Neural progenitor cell (in vitro differentiated cells): ENCODE measurements at places on chromosomes 3 and 15.

GRCh38 chr3:22121068-22121701 lies 370.2 kb upstream of the ZNF385D start:
- no peak overlapping the region for H3K27ac ChIP-seq
- peak; percentile 27 for DNase-seq
- no peaks in the 10 kb centered on the region for H3K27me3 ChIP-seq
- no peak overlapping the region for H3K4me3 ChIP-seq

GRCh38 chr3:33879540-33879939 lies 81.1 kb downstream of the PDCD6IP start:
- no peak overlapping the region for H3K4me3 ChIP-seq
- H3K27ac ChIP-seq, result no peak overlapping the region
- H3K36me3 ChIP-seq, result no peaks in the 10 kb centered on the region
- H3K27me3 ChIP-seq, result no peaks in the 10 kb centered on the region

- H3K4me3 ChIP-seq, result no peak overlapping the region
- H3K36me3 ChIP-seq, result no peaks in the 10 kb centered on the region
- peaks cover 9% of the 10 kb centered on the region for H3K4me1 ChIP-seq
- H3K27ac ChIP-seq, result peak overlapping the region; percentile 50
Observed at GRCh38 chr3:111418391-111418790, 123.6 kb upstream of the CD96 start.

GRCh38 chr15:27725731-27726130 lies 373.4 kb downstream of the OCA2 start:
- no peaks in the 10 kb centered on the region for H3K27me3 ChIP-seq
- H3K36me3 ChIP-seq, result no peaks in the 10 kb centered on the region
- no peak for DNase-seq
- H3K27ac ChIP-seq, result no peak overlapping the region
- peaks cover 22% of the 10 kb centered on the region for H3K4me1 ChIP-seq

- no peaks in the 10 kb centered on the region for H3K27me3 ChIP-seq
- no peaks in the 10 kb centered on the region for H3K4me1 ChIP-seq
- no peak overlapping the region for H3K4me3 ChIP-seq
- no peaks in the 10 kb centered on the region for H3K36me3 ChIP-seq
Observed at GRCh38 chr3:192597506-192597905, 129.8 kb downstream of the FGF12 start.
